Fibroblast of skin of right quadriceps (primary cell): ENCODE measurements at places on chromosomes 4 and X.

- no peak for DNase-seq
Observed at GRCh38 chr4:170025523-170026252, 507 bp downstream of the MFAP3L start.

DNA sequence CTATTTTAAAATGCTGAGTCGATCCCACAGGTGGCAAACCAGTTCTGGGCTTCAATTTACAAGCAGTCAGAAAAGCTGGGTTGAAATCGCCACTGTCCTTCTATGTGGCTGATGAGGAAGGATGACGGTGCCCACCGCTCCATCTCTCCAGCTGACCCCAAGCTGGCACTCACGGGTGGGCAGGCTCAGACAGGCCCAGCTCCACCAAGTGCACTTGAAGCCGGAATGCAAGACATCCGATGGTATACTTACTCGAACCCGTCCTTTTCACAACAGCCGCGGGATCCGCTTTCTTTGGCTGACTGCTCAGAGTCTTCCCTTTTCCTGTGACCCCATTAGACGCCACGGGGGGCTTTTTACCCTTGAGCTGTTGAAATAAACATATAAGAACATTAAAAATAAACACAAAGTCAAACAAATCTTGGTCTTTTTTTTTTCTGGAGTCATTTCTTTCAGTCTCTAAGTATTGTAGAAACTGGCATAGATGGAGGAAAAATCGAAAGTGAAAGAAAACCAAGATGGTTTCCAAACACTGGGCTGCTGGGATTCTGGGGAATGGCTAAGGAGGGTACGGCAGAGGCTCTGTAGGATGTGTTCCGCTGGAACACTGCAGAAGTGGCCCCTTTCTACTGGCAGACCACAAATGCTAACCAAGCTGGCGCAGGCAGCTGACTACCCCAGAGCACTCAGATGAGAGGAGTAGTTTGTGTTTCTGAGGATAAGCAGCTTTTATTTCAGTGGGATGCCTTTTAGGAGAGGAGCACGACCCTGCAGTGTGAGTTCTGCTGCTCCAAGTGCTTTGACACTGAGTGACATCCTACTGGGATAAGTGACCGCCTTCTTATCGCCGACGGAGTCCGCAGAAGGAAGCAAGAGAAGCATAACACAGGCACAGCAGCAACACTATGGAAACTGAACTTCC, 160.9 kb downstream of the AFAP1 start:
- no peak for DNase-seq

DNA sequence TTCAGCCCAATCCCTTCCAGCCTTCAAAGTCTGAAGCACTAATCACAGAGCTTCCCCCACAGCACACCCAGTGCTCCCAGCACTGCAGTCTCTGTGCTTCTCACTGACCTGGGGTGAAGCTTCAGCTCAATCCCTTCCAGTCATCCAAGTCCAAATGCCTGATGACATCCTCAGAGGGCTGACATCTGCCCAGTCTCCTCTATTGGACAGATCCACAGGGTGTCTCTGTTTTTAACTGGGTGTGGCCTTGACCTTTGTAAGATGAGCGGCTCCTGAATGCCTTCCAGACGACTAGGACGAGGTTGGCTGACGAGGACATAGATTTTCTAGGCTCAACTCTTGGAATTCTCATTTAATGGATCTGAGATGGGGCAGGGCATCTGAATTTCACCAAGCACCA, 7.6 kb upstream of the SLC2A9 start:
- no peak for DNase-seq

DNA sequence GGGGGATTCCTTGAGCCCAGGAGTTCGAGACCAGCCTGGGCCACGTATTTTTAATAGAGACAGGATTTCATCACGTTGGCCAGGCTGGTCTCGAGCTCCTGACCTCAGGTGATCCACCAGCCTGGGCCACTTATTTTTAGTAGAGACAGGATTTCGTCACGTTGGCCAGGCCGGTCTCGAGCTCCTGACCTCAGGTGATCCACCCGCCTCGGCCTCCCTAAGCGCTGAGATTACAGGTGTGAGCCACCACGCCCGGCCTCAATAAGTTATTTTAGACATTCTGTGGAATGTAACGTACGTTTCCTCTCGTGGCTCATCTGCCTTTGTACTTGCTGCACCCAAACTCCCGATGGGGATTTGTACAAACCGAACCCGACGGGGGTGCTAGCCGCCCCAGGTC, 8.8 kb downstream of the ASMT start:
- no peak for DNase-seq

DNA sequence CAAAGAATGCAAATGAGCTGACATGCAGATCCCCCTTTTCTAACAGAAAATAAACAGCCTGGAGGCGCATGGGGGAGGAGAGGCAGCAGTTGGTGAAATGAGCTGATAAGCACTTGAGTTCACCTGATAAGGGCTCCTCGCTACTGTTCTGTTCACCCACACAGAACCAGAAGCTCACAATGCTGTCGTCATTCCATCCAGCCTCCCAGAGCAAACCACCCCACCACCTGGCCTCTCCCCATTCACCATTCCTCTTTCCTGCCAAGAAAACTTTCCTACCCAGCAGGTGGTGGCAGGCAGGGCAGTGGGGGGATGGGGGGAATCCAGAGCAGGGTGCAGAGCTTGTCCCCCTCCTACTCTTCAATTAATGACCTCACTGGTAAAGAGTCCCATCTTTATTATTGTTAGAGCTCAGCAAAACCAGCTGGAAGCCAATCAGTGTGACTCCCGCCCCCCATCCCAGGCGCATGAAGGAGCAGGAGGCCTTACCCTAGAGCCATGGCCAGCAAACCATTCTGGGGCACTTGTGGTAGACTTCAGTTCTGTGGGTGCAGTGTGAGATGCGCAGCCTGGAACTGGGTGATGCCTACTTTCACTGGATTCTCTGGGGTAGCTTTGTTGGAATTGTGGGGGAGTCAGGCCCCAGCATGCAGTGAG, 350.3 kb downstream of the ZIC3 start:
- DNase-seq, result no peak

- peak; percentile 92 for DNase-seq
Observed at GRCh38 chrX:10173331-10173900, 16.6 kb downstream of the CLCN4 start.

GRCh38 chr4:20194123-20195013, 57.3 kb upstream of the SLIT2 start:
- peak; percentile 94 for DNase-seq

GRCh38 chrX:67544281-67545035, 637 bp downstream of the AR start:
- no peak for DNase-seq

DNA sequence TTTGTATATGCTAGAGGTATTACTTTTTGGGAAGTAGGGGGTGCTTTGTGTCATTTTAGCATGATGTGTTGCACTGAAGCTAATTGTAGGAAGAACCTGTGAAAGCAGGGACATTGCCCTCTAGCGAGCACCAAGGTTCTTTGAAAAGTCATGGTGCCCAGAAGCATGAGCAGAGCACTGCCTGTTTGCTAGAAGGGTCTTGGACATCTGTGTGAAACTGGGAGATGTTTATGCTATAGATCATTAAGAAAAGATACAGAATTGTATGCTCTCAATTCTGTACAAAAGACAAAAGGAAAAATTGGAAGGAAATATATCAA, 14.7 kb downstream of the GRPR start:
- DNase-seq, result no peak
